ENCODE measurements at places on chromosomes 2 and 18.

DNA sequence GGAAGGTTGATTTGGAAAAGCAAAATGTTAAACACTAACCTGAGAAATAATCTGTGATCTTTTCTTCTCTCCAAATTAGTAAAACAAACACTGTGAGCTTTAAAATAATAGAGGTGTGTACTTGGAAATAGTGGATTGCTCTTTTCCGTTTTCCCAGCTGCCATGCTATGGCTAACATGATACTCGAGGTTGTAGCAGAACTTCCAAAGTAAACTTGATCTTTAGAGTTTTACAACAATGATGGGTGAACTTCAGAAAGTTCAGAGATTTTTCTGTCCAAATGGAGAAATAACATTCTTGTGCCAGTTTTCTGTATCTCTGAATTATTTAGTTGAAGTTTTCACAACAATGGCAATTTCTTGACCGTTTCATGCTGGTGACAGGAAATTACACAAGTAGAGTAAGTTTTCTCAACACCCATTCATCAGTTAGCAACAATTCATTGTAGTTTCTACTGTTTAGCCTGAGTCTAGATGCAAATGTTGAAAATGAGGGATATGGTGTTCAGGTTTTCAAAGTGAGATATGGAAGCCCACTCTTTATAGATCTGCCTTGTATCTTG is 135.3 kb upstream of the CTAGE1 start:
- no peak for DNase-seq

GRCh38 chr2:126879348-126880298 is 19.1 kb upstream of the TEX51 start:
- no peak for DNase-seq

DNA sequence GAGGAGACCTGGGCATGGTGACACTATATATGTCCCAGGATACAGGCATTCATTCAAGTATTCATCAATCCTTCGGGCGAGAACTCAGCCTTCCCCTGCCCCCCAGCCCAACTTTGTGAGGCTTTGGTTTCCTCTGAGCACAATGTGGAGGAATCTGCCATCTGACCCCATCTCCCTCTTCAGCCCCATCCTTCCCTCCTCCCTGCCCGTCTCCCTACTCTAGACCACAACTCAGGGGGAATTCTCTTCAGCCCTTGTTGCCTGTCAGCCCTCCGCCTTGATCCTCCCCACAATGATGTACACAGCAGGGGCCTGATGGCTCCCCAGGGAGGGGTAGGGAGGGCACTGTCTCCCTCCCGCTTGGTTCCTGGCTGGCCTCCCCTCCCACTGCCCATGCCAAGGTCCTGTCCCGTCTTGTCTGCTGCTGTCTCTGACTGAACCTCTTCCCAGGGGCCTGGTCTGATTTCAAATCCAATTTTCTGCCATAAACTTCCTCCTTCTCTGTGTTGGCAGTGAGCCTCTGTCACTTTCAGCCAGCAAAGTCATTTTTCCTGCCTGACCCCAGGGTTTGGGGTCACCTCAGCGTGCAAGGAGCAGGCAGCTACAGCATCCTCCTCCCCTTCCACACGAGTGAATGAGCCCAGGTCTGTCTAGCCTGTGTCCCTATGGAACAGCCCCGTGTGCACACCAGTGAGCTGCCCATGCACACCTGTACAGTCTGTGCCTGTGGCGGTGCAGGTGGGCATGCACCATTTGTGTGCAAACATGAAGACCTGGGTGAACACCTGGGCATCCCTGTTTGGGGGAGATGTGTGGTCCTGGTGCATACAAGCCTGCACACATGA is 197.3 kb downstream of the CELF4 start:
- no peak for DNase-seq

- no peak for DNase-seq
Observed at GRCh38 chr2:90221300-90221651, 1529.8 kb downstream of the RPIA start.

DNA sequence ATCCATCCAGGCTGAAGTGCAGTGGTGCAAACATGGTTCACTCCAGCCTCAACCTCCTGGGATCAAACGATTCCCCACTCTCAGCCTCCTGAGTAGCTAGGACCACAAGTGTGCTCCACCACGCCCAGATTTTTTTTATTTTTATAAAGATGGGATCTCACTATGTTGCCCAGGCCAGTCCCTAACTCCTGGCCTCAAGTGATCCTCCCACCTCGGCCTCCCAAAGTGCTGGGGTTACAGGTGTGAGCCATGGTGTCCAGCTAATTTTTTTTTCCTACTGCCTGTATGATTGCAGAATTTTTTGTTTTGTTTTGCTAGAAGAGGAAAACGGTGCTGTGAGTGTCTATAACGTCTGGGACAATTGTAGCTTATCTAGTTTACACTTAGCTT is 38.3 kb downstream of the ADI1 start:
- no peak for DNase-seq

DNA sequence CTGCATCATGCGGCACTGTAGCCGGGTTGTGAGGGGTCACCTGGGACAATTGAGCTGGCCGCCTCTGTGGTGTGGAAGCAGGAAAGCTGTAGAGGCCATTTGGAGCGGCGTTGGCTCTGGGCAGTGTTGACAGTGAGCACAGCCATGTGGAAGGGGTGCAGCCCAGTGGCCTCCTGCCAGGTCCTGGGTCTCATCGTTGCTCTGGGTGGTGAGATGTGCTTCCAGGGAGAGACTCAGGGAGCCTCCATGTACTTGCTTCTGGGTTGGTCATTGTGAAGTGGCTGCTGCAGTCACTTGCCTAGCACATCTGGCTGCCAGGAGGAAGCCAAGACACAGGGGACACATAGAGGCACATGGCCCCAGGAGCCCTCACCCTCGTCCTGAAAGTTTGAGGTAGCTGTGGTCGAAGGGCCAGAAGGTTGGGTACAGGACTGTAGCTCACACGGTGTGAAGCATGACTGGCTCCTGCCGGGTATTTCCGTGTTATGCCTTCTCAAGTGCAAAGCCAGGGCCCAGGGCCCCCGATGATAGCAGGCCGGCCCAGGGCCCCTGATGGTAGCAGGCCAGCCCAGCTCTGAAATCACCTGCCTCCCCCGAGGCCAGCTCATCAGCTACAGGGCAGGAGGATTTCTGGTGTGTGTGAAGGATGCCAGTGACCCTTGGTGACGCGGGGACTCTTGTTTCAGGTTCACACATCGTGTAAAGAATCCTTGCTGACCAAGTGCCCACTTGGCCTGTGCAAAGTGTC is 82.6 kb downstream of the DGKD start:
- no peak for DNase-seq

GRCh38 chr2:235669983-235670962 is 176.4 kb downstream of the AGAP1 start:
- DNase-seq = peak; percentile 79

- no peak for DNase-seq
Observed at GRCh38 chr2:218020281-218020680, 17.5 kb upstream of the TNS1 start.

- no peak for DNase-seq
Observed at GRCh38 chr18:24536326-24536725, 75.9 kb downstream of the HRH4 start.

DNA sequence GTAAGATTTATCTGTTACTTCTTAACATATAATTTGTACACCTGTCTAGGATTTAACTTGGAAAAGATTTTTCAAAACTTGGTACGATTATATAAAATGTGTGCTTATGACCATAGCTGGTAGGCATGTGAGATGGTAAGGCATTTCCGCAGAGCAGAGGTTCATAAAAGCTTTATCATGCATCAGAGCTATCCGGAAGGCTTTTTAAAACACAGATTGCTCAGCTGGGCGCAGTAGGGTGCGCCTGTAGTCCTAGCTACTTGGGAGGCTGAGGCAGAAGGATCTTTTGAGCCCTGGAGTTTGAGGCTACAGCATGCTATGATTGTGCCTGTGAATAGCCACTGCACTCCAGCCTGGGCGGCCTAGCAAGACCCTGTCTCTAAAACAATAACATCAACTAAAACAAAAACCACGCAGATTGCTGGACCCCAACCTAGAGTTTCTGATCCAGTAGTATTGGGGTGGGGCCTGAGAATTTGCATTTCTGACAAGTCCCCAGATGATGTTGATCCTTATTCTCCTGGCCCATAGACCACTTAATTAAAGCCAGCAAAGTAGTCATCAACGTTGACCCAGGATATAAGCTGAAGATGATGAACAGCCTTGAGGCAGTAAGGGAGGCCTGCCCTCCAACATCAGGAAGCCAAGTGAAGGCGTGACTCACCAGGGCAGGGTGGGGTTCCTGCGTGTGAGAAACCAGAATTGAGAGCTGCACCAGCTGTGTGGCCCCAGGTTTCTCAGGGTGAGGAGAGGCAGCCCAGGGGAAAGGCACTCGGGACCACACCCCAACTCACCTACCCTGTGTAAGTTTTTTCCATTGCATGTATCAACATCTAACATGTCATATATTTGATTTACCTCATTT is 21.6 kb upstream of the SLC20A1 start:
- DNase-seq = peak; percentile 87

DNA sequence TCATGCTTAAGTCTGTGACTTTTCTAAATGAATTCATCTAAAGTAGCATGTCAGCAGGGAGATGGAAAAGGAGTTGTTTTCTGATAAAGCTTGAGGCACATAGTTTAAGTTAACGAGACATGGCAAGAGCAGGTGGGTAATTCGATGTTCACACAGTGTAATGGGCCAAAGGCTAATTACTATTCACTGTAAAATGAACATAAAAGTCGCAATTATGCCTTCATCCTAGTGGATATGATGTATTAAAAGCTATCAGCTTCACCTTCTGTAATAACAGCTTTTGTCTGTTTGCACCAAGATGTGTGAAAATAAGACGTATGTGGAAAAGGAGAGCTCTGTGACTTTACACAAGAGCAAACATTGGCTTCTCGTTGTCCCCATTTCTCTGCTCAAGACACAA is 94.2 kb upstream of the CDH20 start:
- DNase-seq = no peak

DNA sequence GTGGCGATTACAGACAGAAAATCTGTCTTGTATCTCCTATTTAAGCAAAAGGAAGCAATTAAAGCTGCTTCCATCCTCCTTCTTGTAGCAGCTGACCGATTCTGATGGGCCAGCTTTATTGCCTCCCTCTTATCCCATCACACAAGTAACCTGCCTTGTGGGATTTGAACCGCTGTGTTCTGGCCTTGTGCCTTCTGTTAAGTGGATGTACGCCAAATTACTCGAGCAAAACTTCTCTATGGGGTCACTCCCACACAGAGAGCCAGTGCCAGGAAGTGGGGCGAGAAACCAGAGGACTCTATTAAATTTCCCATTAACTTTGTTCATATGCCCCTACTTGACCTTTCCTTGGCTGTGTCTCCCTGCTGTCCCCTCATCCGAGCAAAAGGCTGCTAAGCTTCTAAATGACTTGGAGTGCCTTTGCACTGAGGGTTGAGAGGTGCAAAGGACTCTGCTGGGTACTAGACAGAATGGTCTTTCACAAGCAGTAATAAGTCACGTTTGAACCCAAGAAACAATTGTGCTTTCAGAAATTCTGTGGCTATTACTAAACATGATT is 672.5 kb downstream of the MBD2 start:
- no peak for DNase-seq

DNA sequence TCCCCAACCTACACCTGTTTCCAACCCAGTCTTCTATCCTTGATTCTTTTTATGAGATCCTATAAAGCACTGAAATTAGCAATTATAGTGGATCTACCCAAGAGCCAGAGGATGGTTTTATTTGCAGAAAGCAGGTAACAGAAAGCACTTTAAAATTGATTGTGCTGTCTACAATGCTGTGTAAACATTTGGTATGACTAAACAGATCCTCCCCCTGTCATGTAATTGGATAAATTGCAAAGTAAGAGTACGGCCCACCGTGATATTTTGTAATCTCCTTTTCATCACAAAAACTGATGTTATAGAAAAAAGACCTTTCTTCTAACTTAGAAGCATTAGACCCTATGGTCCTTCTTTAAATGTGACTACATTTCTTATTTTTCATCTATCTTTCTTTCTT is 11.3 kb upstream of the PPP3R1 start:
- no peak for DNase-seq

- no peak for DNase-seq
Observed at GRCh38 chr2:165197346-165197745, 6.5 kb downstream of the SCN3A start.

DNA sequence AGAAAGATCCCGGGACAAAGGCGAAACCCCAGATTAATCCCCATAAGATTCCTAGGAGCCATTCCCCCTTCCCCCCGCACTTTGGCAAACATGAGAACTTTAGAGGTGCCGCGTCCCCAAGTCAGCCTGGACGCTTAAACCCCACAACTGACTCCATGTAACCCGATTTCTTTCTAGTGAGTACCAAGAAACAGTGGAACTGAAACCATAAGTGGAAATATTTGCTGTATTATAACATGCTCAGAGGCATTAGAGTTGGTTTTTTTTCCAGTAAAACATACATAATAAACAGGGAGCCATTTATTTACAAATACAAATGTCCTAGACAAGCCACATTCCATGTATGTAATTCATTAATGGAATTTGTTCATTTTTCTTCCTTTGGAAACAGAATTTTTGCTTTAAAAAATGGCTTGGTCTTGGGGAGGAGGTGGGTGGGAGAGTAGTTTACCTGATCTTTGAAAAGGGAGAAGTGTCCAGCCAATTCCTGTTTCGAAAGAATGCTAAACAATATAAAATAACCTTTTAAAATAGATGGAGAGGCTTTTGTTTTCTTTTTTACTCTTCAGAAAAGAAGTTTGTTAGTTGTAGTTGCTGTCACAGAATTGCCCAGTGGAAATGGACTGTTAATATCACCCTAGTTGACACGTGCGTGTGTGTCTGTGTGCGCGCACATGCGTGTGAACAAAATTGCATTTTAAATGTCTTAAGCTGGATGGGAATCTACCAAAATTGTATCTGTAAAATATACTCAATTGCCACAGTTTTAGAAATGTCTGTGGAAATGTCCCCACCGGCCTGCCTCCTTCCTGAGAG is 10.6 kb downstream of the POU3F3 start:
- no peak for DNase-seq

- peak; percentile 62 for DNase-seq
Observed at GRCh38 chr2:82790206-82791021, 1668.7 kb downstream of the SUCLG1 start.

DNA sequence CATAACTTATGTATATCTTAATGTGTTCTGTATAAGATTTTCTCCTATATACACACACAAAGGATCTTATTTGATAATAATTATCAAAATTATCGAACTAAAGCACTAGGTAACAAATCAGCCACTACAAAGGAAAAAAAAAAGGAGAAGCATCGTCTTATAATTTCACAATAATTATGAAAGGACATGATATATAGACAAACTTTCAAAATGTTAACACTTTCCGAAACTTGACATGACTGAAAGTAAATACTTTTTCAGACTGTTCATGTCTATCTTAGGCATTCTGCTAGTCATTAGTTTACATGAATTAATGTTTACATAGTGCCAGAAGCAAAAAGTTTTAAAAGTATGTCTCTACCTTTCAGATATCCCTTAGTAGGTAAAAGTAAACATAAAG is 7.3 kb upstream of the NR4A2 start:
- DNase-seq = no peak

DNA sequence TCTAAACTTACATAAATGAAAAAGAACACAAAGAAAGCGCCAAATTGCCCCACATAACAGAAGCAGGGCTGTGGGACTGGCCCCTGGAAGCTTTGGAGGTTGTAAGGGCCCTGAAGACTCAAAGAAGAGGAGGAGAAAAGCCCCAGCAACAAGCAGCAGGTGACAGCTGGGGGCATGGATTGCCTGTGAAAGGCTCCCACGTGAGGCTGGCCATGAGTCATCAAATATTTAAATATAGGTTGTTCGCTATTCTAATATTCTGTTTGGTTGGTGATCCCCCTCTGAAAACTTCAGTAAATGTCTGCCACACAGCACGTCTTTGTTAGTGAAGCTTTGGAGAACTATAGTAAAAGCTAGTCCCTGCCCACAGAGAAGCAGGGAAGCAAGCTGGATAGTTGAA is 132.4 kb downstream of the MREG start:
- DNase-seq = no peak

GRCh38 chr2:162890690-162891311 is 52.2 kb upstream of the KCNH7 start:
- peak; percentile 44 for DNase-seq

Measured in EH (cell line).